SHP77 (cell line): ENCODE measurements at places on chromosomes 4 and X.
A peak's percentile ranks its signal among the peaks of the same experiment; 100 is the strongest.

DNA sequence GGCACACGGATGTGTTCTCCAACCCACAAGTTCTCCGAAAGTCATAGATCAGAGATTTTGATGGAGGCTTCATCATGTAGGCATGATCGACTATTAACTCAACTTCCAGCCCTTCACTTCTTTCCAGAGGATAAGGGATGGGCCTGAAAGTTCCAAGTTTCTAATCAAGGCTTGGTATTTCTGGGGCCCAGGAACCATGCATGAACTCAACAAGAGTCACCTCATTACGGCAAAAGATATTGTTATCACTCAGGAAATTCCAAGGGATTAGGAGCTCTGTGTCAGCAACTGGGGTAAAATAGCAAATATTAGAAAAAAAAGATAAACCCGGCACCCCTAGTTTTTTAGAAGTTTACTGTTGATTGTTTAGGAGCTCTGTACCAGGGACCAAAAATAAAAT is 240.1 kb upstream of the PPP1R2C start:
- no peak for DNase-seq

DNA sequence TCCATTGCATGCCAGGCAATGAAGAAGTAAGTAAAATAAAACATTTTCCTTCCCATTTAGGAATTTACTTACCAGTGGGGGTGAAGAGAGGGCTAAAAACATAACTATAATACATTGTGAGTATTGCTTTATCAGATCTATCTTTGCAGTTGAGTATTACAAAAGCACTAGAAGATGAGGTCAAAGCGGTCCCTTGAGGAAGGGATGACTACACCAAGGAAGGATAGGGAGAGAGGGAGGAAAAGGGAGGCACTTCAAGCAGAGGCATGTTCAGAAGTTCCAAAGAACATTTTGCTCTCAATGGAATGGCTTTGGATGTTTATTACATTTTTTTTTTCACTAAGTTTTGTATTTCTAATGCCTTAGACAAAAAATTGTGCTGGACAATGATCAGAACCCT is 127.8 kb downstream of the TET2 start:
- no peak for DNase-seq

GRCh38 chr4:27764526-27764837 is 903.8 kb downstream of the STIM2 start:
- no peak for DNase-seq

GRCh38 chr4:145936142-145936996 is 2.3 kb downstream of the ZNF827 start:
- DNase-seq, result peak; percentile 77

DNA sequence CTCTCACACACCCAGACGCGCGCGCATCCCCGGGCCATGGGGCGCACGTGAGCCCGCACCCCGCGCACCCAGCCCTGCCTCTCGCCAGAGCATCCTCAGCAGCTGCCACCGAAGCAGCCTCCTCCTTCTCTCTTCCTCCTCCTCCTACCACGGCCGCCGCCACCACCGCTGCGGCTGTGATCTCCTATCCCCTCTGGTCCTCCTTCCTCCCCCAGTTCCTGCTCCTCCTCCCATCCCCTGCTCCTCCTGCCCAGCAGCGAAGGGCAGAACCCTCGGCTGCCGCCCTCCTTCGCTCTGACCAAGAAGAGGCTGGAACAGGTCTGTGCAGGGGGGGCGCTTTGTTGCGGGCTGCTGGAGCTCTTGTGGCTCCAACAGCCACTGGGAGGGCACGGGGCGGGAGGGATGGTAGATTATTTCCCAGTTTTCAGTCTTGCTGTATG is 148.7 kb upstream of the CHRDL1 start:
- DNase-seq, result no peak
